ENCODE measurements at places on chromosomes 7 and 10. TPM values are rescaled to one million over a fixed set of nuclear protein-coding genes. Genes with fewer than 3 reads are reported as not detected.

Gene GARIN1A
- 0.86 TPM for total RNA-seq

DNA sequence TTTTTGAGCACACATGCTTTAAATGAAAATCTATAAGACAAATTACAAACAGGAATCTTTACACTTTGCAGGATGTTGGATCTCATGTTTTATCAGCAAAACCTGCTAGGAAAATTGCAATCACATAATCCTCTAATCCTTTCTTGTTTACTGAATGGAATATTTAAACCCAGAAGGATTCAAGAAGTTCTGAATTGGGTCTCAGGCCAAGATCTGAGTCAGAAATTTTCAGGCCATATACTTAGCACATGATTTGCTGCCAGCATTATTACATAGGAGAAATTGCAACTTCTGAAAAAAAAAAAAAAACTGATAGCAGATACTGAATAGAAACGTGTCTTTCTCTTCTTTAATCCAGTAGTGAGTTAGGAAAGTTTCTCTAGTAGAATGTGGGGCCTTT lies 1005.3 kb upstream of the POT1 start:
- no peak for DNase-seq

Gene C10orf67
- 0.18 TPM for total RNA-seq

Gene SP8
- not detected for total RNA-seq

DNA sequence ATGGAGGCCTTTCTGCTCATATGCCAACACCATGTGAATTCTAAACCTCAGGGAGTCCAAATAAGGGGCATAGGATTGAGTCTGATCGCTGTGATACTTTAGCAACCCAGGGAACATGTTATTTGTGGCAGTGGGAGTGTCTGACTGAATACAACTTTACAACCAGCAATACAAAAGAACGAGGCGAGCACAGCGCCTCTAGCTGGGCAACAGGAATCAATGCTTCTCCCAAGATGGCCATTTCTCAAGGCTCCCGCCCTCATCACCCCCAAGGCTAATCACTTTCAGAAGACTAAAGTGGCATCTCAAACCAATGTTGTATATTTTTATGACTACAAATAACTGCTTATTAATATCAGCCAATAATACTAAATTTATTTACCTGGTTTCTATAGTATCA lies 28.1 kb downstream of the YWHAG start:
- no peak for DNase-seq

Gene VWA2
- total RNA-seq: 30.2 TPM

GRCh38 chr7:112990624-112991023 lies 96.0 kb downstream of the GPR85 start:
- no peak for DNase-seq

- no peak for DNase-seq
Measured at GRCh38 chr7:143980746-143981510, 19.2 kb upstream of the OR6B1 start.

Gene MRC1
- not detected for total RNA-seq

Gene HYAL4
- total RNA-seq: 0.79 TPM

Gene EPO
- total RNA-seq: not detected

DNA sequence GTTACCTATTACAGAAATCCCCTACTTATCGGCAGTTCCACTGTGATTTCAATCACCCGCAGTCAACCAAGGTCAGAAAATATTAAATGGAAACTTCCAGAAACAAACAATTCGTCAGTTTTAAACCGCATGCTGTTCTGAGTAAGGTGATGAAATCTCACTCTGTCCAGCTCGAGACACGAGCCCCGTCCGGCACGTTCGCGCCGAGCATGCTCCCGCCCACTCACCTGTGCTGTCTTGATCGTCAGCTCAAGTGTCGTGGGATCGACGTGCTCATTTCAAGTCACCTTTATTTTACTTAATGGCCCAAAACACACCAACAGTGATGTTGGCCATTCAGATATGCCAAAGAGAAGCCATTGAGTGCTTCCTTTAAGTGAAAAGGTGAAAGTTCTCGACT lies 21.2 kb downstream of the ESYT2 start:
- no peak for DNase-seq

DNA sequence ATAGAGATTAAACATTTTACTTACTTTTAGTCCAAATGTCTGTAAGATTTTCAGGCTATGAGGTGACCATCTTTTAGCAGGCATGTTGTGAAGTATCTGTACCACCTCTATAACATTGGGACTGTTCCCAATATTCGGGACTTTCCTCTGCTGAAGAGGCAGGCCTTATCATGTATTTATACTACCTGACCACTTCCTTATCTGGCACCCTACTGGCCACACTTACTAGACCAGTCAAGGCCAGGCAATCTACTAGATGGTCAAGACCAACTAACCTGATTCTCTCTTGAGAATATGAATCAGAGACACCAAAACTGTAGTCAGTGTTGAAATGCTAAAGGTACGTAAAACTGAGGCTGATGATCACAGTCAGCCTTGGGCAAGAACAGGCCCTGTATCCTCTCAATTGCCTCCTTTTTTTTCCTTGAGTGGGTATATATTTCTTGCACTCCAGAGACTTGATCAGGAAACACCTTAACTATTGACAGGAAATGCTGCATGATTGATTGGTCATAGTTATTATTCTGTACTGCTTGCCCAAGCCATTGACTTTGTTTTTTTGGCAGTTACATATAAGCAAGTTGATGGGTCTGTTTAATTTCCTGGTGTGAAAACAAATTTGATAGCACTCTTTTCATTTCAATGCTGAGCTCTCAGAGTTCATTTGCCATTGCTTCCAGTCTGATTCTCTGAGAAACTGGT lies 5.2 kb upstream of the PRKAR2B start:
- no peak for DNase-seq

Gene C10orf143
- 0.91 TPM for total RNA-seq

DNA sequence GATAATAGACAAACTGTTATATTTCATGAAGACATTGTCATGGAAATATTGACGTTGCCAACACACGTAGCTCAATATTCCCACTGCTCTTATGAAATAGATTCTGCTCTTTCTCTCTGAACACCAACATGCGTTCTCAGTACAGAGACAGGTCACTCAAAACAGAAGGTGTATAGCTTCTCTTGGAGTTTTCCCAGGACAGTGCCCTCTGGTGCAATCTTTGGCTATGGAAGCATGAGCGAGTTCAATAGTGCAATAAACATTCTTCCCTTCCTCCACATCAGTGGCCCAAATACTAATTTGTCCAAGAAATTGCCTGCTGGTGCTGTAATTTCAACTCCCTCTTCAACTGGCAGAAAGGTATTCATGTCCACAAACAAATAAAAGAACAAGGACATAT lies 145.3 kb downstream of the MAGI2 start:
- peak; percentile 51 for DNase-seq

- DNase-seq: no peak
Measured at GRCh38 chr10:131681122-131681521, 219.7 kb upstream of the PPP2R2D start.

- no peak for DNase-seq
Measured at GRCh38 chr7:146314962-146315361, 198.4 kb downstream of the CNTNAP2 start.

- DNase-seq: peak; percentile 35
Measured at GRCh38 chr10:124665980-124666379, 78.2 kb downstream of the FAM53B start.

DNA sequence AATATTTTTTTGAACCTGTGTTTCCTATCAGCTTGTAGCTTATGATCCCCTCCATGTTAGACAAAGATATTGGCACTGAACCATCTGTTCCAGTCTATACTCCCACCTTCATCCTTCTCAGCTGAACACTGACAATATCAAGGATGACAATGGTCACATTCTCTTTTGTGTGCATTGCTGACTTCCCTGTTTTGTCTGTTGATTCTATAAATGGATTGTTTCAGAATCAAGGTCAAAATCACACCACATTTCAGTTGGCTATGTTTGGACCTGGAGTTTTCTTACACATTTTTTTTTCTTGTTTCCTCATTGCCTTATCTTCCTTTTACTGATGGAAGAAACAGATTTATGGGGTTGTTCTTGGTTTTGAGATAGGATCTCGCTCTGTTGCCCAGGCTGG lies 11.3 kb upstream of the SMURF1 start:
- no peak for DNase-seq

Gene HIPK2
- total RNA-seq: 3.0 TPM

GRCh38 chr10:94443549-94443948 lies 41.2 kb downstream of the TBC1D12 start:
- DNase-seq: no peak
